ENCODE measurements at places on chromosomes 7 and 10. TPM values are rescaled to one million over a fixed set of nuclear protein-coding genes. Genes with fewer than 3 reads are reported as not detected.

DNA sequence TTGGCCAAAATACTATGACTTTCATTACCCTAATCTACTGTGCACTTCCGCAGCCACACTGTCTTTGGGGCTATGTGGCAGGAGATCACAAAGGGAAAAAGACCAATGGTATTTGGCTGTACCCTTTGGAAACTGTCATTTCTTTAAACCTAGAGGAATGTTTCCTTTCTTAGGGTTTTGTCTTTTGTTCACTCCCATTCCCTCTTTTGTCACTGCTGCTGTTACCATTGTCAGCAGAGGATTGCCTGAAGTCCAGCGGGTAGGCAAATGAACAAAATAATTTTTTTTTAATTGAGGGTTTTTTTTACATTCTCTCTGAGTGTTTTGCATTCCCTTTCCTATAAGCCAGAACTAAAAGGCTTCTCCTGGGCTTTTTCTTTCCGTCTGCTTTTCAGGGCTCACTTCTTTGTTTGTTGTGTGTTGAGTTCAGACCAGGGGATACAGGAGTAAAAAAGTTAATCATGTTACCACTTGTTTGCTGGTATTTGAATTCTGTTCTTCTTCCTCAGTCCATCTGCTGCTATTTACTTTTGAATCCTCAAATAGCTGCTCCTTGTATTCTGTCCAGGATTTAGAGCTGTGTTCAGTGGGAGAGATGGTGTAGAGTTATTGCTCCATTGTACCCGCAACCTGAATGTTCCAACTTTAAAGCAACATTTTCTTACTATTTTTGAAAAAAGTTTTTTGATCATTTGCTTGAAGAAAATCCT lies 374.6 kb downstream of the SUGCT start:
- H3K36me3 ChIP-seq: no peaks in the 10 kb centered on the region
- H3K4me1 ChIP-seq: no peaks in the 10 kb centered on the region
- no peak for DNase-seq
- no peak overlapping the region for H3K27ac ChIP-seq
- no peak overlapping the region for H3K4me3 ChIP-seq

The HTR5A gene
- not detected for total RNA-seq

The RBP3 gene
- total RNA-seq: not detected

The KCNH2 gene
- total RNA-seq: 9.0 TPM

The PCLO gene
- total RNA-seq: 0.78 TPM

The BLNK gene
- 16.4 TPM for total RNA-seq

The GRM3 gene
- total RNA-seq: not detected

The GNAT3 gene
- total RNA-seq: not detected

- DNase-seq: no peak
- no peaks in the 10 kb centered on the region for H3K4me1 ChIP-seq
- H3K27me3 ChIP-seq: no peaks in the 10 kb centered on the region
Measured at GRCh38 chr7:14839307-14839706, 63.2 kb downstream of the DGKB start.

The WDFY4 gene
- 5.0 TPM for total RNA-seq

The RASA4B gene
- total RNA-seq: 42.9 TPM

- H3K4me3 ChIP-seq: no peak overlapping the region
- H3K4me1 ChIP-seq: no peaks in the 10 kb centered on the region
- no peaks in the 10 kb centered on the region for H3K36me3 ChIP-seq
- DNase-seq: no peak
- no peak overlapping the region for H3K27ac ChIP-seq
- H3K27me3 ChIP-seq: no peaks in the 10 kb centered on the region
Measured at GRCh38 chr7:25485026-25485425, 256.7 kb upstream of the NPVF start.

DNA sequence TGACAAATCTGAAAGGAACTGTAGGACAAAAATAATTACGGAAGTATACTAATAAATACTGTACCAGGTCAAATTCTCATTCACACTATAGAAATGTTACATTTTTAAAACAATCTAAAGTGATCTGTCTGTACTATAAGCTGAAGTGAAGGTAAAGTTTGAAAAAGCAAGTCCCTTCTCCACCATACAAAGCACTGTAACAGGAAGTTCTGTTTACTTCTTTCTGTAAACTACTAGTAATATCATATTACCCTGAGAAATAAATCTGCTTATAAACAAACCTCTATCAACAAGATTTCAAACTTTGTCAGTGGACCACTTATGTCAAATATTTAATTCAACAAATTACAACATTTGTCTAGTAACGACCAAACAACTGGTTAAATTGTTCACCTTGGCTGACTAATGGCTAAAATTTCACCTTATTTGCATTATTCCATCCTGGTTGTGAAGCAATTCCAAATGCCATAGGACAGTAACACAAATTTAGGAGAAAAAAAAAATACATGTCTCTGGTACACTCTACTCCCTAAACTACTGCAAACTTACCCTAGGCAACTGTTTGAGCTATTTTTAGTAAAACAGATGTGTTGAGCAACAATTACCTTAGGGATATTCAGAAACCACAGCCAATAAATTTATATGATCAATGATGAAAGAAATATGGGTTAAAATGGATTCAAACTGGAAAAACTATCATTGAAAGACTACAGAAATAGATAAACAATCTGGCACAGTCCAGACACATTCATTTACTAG lies 126.0 kb downstream of the NRBF2 start:
- H3K4me3 ChIP-seq: no peak overlapping the region
- H3K36me3 ChIP-seq: no peaks in the 10 kb centered on the region
- H3K27ac ChIP-seq: peak overlapping the region; percentile 60
- H3K4me1 ChIP-seq: peaks cover 39% of the 10 kb centered on the region

The GJC3 gene
- total RNA-seq: 9.4 TPM

DNA sequence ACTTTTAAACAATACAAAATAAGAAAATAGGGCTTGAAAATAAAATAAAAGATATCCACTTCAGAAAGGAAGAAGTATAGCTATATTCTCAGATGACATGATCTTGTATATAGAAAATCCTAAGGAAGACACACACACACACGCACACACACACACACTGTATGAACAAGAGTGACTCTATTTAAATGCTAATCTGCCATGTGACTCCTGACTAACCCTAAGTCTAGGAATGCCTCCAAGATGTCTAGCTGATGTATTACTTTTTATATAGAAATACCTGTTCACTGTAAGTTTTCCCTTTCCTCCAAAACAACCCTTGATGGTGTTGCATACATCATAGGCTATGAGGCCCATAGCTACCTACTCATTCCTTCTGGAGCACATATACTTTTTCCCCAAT lies 173.1 kb upstream of the LRRTM3 start:
- no peaks in the 10 kb centered on the region for H3K4me1 ChIP-seq
- DNase-seq: no peak
- no peak overlapping the region for H3K27ac ChIP-seq
- no peak overlapping the region for H3K4me3 ChIP-seq

The PAX4 gene
- not detected for total RNA-seq

GRCh38 chr10:124251317-124252065 lies 158.1 kb upstream of the CHST15 start:
- no peaks in the 10 kb centered on the region for H3K36me3 ChIP-seq
- no peaks in the 10 kb centered on the region for H3K27me3 ChIP-seq
- no peak overlapping the region for H3K4me3 ChIP-seq
- no peak overlapping the region for H3K27ac ChIP-seq

The VSTM2A gene
- not detected for total RNA-seq

The KCNIP2 gene
- 22.0 TPM for total RNA-seq

The LRRC4 gene
- total RNA-seq: 2.3 TPM

- H3K4me3 ChIP-seq: no peak overlapping the region
- no peak overlapping the region for H3K27ac ChIP-seq
- no peak for DNase-seq
- H3K36me3 ChIP-seq: no peaks in the 10 kb centered on the region
- H3K4me1 ChIP-seq: no peaks in the 10 kb centered on the region
Measured at GRCh38 chr10:129922598-129923123, 41.4 kb downstream of the EBF3 start.

- H3K27me3 ChIP-seq: no peaks in the 10 kb centered on the region
- no peak for DNase-seq
- H3K4me3 ChIP-seq: no peak overlapping the region
- H3K36me3 ChIP-seq: peaks cover 38% of the 10 kb centered on the region
Measured at GRCh38 chr7:2358968-2359527, 4.4 kb downstream of the EIF3B start.

The UCN3 gene
- not detected for total RNA-seq

- DNase-seq: no peak
- no peaks in the 10 kb centered on the region for H3K27me3 ChIP-seq
- H3K27ac ChIP-seq: no peak overlapping the region
- H3K4me3 ChIP-seq: no peak overlapping the region
- H3K4me1 ChIP-seq: peaks cover 20% of the 10 kb centered on the region
- H3K36me3 ChIP-seq: no peaks in the 10 kb centered on the region
Measured at GRCh38 chr10:32379950-32380551, 33.1 kb upstream of the EPC1 start.

DNA sequence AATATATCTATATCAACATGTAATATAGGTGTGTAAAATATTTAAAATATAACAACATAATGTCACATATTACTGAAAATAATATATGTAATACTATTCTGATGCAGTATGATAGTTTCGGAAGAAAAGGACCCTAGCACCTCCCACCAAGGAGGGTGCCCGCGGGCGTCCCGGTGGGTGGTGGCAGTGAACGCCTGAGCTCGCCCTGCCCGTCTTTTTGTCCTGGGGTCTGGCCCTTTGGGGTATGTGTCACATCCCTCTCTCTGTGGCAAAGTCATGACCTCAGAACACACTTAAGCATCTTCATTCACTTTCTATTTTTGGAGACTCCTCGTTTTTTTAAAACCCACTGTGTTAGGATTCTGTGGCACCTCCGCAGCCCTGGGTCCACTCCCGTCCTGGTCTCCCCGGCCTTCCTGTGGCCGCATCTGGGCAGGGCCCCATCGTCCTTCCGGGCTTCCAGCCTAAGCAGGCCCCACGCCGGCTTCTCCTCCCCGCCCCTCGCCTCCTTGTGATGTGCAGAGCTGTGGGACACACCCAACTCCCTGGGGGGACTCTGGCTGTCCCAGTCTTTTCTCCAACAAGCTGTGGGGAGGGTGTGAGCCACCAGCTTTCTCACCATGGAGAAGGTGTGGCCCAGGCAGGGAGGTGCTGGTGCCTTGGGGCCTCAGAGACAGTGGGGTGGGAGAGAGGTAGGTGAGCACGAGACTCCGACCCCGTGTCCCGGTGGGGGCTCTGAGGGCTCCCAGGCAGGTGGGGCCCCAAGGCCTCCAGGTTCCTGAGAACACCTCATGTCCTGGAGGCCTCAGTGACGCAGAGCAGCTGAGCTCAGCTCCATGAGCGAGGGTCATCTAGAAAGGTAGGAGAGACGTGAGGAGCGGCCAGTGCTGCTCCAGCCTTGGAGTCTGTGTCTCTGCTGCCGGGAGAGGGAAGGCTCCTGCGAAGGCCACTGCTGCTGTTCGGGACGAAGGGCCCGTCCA lies 16.5 kb downstream of the PWWP2B start:
- peak overlapping the region; percentile 75 for H3K27ac ChIP-seq
- no peaks in the 10 kb centered on the region for H3K27me3 ChIP-seq
- peaks cover 7% of the 10 kb centered on the region for H3K36me3 ChIP-seq
- no peak overlapping the region for H3K4me3 ChIP-seq
- H3K4me1 ChIP-seq: peaks cover 68% of the 10 kb centered on the region
- DNase-seq: no peak

The TRIL gene
- 2.4 TPM for total RNA-seq

- H3K27me3 ChIP-seq: no peaks in the 10 kb centered on the region
- DNase-seq: no peak
- H3K27ac ChIP-seq: no peak overlapping the region
Measured at GRCh38 chr10:132541129-132541528, 3.5 kb downstream of the INPP5A start.

- DNase-seq: peak; percentile 21
- no peaks in the 10 kb centered on the region for H3K27me3 ChIP-seq
- no peak overlapping the region for H3K27ac ChIP-seq
- no peaks in the 10 kb centered on the region for H3K36me3 ChIP-seq
- no peaks in the 10 kb centered on the region for H3K4me1 ChIP-seq
Measured at GRCh38 chr10:33509231-33509831, 174.9 kb upstream of the NRP1 start.

GRCh38 chr10:34415039-34415438 lies 400.1 kb downstream of the PARD3 start:
- H3K4me3 ChIP-seq: no peak overlapping the region
- H3K4me1 ChIP-seq: no peaks in the 10 kb centered on the region
- DNase-seq: no peak
- H3K27ac ChIP-seq: no peak overlapping the region
- H3K36me3 ChIP-seq: no peaks in the 10 kb centered on the region

The HPS1 gene
- 45.8 TPM for total RNA-seq

The PRSS2 gene
- 14.9 TPM for total RNA-seq

GRCh38 chr10:36366843-36367242 lies 724.7 kb upstream of the FZD8 start:
- no peak for DNase-seq
- no peaks in the 10 kb centered on the region for H3K36me3 ChIP-seq
- no peak overlapping the region for H3K27ac ChIP-seq

GRCh38 chr10:29969255-29970011 lies 90.0 kb downstream of the JCAD start:
- no peak overlapping the region for H3K4me3 ChIP-seq
- no peak for DNase-seq
- no peaks in the 10 kb centered on the region for H3K36me3 ChIP-seq
- H3K27me3 ChIP-seq: no peaks in the 10 kb centered on the region

DNA sequence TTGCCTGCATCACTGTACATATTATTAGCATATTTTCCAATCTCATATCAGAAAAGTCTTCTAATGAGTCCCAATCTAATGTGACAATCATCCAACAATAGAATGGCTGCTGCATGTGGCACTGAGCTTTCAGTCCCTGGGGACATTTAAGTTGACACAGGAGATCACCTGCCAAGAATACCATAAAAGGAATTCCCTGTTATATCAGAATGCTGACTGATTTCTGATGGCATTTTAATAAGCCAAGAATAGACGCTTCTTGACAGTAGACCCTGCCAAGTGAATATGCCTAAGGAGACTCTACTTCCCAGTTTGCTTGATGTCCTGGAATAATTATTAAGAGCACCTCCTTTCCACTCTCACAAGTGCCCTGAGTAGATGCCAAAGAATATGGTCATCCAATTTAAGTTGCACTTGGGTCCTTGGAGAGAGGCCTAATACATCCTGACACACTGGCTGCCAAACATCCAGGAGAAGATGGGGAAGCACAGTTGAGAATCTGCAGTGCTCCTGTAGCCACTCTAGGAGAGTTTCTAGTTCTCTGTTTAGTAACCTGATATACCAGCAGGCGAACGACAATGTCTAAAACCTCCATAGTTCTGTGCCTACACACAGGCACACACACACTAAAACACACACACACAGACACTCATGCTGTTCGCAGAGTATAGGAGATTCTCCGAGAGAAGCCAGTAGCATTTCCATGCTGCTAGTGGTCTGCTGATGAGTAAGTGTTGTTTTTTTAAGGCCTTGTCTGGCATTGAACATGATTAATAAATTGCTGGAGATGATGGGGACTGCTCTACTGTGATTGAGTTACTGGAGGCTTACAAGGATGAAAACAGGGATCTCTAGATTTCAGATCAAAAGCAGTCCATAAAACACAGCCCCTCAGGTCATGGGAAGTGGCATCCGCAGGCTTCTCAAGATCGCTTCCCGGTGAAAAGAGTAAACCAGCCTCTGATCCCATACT lies 369.6 kb downstream of the KCNMA1 start:
- no peak for DNase-seq
- no peak overlapping the region for H3K4me3 ChIP-seq
- H3K36me3 ChIP-seq: no peaks in the 10 kb centered on the region
- H3K4me1 ChIP-seq: no peaks in the 10 kb centered on the region
- no peak overlapping the region for H3K27ac ChIP-seq
- no peaks in the 10 kb centered on the region for H3K27me3 ChIP-seq

The ZNF488 gene
- not detected for total RNA-seq

Measured in tibial nerve (tissue), 4 donors.